ENCODE measurements at places on chromosomes 6 and 20. TPM values are rescaled to one million over a fixed set of nuclear protein-coding genes. Genes with fewer than 3 reads are reported as not detected.
A peak's percentile ranks its signal among the peaks of the same experiment; 100 is the strongest.

The SCUBE3 gene
- total RNA-seq: under 0.01 TPM

The RBM24 gene
- 2.5 TPM for total RNA-seq

The GABRR2 gene
- 0.26 TPM for total RNA-seq

The BMP5 gene
- total RNA-seq: 1.0 TPM

The CEBPB gene
- total RNA-seq: 87.1 TPM

The RFX6 gene
- total RNA-seq: not detected

The HEY2 gene
- not detected for total RNA-seq

The TRIM31 gene
- not detected for total RNA-seq

DNA sequence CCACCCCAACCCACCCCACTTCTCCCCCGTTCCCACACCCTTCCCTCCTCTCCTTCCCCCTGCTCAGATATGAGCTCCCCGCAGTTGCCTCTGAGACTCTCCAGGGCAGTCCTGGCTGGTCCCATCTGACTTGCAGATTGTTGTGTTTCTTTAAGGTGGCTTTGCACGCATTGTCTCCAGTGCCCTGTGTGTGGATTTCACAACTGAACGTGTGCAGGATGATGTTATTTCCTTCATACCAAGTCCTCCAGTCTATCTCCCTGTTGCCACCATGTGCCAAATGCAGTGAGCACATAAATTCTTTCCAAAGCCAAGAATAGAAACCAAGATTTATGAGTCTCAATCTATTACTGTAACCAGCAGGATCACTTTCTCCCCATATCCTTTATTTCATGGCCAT is 79.1 kb downstream of the TMEM242 start:
- DNase-seq: peak; percentile 84

DNA sequence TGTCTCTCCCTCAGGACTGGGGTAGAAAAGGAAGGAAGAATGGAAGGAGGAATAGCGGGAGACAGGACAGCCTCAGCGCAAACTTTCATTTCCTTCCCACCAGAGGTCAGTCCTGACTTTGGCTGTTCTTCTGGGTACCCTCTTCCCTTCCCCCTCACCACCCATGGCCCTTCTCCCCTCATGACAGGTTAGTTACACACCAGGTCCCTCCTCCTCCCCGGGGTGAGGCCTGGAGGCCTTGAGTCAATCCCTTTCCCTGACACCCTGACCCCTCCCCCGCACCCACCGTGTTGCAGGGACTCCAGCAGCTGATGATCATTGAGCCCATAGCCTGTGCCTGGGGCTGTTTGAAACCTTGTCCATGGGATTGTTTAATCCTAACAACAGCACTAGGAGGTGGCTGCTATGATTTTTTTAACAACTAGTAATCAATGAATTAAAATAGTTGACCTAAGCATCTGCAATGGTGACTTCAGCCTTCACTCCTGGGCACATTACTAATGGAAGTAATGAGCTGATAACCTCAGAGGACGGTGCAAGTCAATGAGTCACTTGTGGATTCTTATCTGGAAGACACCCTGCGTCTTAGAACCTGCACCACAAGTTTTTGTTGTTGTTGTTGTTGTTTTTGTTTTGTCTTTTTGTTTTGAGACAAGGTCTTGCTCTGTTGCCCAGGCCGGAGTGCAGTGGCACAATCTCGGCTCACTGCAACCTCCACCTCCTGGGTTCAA is 46.6 kb upstream of the CCDC167 start:
- no peak for DNase-seq

DNA sequence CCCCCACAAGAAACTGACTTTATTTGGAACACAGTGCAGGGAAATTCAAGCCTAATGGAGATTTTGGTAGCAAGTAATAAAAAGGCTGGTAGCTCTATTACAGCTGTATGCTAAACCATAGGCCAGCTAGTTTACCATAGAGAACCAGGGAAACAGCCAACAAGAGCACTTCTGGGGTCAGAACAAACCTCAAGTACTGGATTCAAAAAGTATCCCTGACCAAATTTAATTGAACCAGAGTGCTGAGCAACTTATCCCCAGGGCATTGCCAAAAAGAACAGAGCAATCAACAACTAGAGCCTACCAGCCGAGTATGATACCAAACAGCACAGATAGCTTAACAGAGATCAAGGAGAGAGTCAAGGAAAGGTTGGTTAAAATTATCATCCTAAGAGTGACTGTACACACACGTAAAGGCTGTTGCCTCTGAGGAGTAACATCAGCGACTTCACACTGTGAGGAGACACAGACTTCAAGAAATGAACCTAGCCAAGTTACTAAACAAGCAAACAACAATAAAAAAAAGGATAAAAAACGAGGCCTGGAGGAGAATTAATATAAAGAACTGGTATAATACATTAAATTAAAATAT is 11.5 kb upstream of the ASF1A start:
- DNase-seq: no peak

DNA sequence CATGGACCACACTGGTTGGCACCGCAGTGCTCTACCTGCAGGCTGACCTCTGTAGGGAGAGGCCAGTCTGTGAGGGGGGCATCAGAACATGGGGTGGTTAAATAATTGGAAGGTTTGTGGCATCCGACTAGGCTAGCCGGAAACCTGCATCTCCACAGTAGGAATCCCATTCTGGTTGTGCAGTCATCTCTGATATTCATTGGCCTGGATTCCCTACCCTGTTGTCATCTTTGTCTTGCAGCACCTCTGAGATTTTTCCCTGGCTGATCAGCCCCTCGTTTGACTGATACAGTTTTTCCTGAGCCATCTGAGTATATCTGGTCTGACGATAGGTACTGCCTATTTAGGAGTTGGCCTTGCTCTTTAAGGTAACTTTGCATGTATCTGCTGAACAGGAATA is 259.4 kb downstream of the TMEM242 start:
- DNase-seq: no peak

DNA sequence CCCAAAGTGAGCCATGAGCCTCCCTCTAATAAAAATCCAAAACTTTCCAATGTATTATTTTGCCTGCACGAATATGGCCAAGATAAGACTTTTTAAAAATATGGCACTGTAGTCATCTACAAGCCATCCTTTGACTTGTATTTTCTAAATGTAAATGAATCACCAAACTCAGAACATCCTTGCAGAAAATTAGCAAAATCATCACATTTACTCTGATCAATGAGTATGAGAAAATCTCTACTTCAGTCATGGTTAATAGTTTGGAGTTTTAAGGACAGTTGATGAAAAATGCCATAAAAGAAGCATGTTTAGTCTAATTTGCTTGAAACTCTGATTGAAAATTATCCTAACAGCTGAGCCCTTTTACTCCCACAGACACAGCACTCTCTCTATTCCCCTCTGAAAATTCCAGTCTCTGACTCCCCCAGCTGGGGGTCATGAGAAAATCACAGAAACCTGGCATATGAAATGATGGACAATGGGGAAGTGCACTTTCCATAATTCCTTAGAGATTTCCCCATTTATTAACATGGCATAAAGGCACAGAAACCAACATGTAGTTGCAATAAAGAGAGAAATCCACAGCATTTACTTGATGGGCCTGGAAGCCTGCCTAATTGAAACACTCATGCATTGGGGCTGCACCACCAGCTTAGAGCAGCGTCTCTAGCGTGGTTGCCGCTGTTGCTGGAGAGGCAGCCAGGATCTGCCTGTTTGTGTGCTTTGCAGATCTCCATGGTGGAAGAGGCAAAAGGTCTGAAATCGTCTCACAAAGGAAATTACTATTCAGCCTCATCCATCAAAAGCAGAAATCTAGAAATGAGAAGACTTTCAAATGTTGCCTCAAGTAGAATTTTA is 214.0 kb downstream of the WDR27 start:
- DNase-seq: peak; percentile 32

DNA sequence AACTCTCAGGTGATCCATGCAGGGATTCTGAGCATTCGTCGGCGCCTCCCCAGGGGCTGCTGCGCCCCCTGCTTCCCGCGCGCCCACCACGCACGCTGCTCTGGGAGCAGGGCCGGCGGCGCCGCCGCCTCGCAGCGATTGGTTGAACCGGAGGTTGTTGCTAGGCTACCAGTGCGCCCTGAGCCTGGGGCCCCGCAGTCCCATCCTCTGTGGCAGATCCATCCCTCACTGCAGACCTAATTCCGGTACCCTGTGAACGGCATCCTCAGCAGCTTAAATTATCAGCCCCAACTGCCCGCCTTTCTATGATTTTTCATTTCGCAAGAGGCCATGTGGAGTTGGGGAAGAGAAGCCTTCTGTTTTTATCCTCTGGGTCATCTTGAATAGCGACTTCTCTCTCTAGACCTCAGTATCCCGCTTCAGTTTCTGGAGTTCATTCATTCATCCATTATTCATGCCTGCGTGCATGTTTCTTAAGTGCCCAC is 15.4 kb downstream of the PNPLA1 start:
- DNase-seq: no peak

DNA sequence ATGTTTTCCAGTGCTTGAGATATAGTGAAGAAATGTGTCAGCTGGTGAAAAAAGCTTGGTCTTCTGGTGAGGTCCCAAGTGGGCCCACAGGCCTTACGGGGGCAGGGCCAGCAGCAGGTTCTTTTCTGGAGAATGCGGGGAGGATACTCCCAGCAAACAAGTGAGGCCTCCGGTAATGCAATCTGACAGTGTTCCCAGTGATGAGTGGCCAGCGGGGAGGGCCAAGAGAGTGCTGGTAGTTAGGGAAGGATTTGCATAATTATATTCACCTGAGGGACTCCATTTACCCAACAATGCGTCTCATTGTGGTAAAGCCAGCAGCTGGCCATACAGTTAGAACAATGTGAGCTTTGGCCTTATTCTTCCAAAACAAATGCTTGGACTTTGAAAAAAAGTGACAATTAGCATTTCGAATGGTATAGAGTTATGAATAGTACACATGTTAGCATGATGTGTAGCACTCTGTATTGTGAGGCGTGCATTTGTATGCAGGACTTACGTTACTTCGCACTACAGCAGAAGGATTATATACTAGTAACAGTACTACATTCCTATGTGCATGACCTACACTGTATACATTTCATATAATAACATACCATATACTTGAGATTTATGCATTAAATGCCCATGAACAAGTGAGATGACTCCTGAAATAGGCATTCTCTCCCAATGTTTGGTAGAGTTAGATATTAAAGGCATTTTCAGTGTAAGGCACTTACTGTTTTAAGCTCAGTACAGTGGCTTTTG is 69.8 kb downstream of the MYB start:
- DNase-seq: no peak

GRCh38 chr6:170405311-170405975 is 98.9 kb downstream of the FAM120B start:
- peak; percentile 100 for DNase-seq

- no peak for DNase-seq
Measured at GRCh38 chr20:23143986-23144690, 58.0 kb upstream of the CD93 start.

- DNase-seq: no peak
Measured at GRCh38 chr20:24098886-24099285, 110.3 kb upstream of the GGTLC1 start.

- no peak for DNase-seq
Measured at GRCh38 chr20:53916173-53916512, 154.3 kb downstream of the BCAS1 start.

- DNase-seq: peak; percentile 68
Measured at GRCh38 chr20:53707371-53708055, 113.9 kb upstream of the ZNF217 start.

- no peak for DNase-seq
Measured at GRCh38 chr6:87391334-87391733, 16.4 kb upstream of the CFAP206 start.

DNA sequence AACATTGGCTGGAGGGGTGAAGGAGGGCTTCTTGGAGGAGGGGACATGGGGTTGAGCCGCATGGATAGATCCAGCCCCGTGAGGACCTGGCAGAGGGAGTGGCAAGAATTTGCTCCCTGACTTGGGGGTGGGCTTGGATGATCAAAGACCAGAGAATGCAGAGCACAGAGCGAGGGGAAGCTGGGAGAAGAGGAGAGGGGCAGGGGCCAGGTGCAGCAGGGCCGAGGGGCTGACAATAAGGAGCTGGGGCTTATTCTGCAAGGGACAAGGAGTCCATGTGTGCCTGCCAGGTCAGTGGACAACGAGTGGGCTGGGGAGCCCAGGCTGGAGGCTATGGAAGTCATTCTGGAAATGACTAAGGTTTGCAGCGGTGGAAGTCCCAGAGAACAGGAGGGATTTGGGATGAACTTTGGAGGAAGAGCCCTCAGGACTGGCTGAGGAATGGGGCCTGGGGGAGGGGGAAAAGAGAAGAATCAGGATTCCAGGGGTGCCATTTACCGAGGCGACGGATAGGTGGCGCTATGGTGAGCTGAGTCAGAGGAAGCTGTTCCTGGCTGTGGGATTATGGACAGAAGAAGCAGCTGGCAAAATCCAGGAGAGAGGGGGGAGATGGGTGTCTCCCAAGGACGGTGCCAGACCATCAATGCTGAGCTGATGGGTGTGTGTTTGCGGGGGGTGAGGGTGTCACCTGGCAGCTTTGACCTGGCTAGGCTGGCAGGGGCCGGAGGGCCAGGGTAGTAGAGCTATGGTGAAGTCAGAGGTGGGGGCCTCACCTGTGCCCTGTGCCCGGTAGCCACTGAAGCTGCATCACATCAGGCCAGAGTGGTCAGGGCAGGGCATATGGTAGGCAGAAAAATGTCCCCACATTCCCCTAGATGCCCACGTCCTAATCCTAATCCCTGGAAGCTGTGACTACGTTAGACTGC is 7.8 kb downstream of the KCNG1 start:
- DNase-seq: peak; percentile 49

- no peak for DNase-seq
Measured at GRCh38 chr20:44219170-44219730, 8.7 kb upstream of the OSER1 start.

- no peak for DNase-seq
Measured at GRCh38 chr6:80862756-80863155, 756.3 kb downstream of the BCKDHB start.

GRCh38 chr20:22379472-22379871 is 204.9 kb downstream of the FOXA2 start:
- DNase-seq: peak; percentile 49

DNA sequence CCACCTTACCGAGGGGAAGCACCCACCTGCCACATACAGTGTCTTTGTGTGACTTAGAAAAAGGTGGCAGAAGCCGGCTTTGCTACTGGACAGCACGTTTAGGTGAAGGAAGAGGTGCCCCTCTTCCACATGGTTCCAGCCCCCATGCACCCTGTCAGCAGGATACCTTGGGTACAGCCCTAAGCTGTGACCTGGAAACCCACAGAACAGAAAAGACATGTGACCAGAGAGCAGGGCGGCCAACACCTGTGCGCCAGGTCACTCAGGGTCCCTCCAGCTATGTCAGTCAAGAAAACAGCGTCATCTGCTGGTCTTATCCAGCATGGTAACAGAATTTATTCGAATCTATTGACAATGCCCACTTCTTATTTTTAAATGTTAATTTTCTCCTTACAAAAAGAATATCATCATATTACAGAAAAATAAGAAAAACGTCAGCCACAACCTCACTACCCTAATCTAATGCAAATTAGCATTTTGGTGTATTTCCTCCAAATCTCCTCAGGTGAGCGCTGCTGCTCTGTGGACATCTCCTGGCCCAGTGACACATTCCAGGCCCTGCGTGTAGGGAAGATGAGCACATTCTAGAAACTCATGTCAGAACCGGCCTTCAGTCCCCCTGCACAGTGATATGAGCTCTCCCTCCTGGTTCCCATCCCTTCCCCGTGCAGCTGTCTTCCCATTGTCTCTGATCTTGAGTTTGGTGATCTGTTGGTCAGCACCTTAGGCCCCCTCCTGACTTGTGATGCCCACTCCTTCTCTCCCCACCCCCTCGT is 37.2 kb downstream of the GTF2H5 start:
- DNase-seq: no peak
